ENCODE measurements at places on chromosomes 7 and 10. TPM values are rescaled to one million over a fixed set of nuclear protein-coding genes. Genes with fewer than 3 reads are reported as not detected.

OR6V1 gene
- total RNA-seq = not detected

PRR15 gene
- total RNA-seq = 2.8 TPM

PDGFA gene
- total RNA-seq = 9.6 TPM

DNA sequence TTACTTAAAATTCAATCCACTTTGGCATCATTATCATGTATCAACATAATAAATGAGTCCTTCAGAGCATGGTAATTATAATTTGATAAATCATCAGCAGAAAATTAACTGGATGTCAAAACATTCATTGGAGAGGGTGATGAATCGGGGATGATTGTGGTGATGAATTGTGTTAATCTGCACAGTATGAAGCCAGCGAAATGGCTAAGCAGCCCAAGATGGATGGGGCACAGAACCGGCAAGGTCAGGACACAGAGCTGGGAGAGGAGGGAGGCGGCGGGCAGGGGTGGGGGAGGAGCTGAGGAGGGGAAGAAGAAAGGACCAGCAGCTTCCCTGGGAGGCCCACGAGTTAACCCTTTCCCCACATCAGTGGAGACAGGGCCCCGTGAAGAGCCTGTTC lies 536.1 kb downstream of the LRMDA start:
- DNase-seq = no peak

GRCh38 chr10:7700577-7701125 lies 2.5 kb upstream of the ITIH2 start:
- DNase-seq = no peak

DNA sequence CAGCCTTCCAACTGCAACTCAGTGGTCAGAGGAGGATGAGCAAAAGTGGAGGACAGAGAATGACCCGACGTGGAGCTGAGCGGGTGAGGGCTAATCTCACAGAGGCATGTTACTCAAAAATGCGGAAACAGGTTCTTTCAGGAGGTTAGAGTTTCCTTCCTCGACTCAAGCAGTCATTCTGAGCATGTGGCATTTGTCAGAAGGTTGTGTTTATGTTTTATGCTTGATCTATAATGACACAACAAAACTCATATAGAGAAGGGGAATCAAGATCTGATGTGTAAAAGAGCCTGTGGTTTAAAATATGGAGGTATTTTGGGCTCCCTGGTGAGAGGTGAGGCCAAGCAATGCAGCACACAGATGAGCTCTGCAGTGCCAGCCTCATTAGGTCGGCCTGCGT lies 311.4 kb downstream of the ADARB2 start:
- DNase-seq = no peak

DNA sequence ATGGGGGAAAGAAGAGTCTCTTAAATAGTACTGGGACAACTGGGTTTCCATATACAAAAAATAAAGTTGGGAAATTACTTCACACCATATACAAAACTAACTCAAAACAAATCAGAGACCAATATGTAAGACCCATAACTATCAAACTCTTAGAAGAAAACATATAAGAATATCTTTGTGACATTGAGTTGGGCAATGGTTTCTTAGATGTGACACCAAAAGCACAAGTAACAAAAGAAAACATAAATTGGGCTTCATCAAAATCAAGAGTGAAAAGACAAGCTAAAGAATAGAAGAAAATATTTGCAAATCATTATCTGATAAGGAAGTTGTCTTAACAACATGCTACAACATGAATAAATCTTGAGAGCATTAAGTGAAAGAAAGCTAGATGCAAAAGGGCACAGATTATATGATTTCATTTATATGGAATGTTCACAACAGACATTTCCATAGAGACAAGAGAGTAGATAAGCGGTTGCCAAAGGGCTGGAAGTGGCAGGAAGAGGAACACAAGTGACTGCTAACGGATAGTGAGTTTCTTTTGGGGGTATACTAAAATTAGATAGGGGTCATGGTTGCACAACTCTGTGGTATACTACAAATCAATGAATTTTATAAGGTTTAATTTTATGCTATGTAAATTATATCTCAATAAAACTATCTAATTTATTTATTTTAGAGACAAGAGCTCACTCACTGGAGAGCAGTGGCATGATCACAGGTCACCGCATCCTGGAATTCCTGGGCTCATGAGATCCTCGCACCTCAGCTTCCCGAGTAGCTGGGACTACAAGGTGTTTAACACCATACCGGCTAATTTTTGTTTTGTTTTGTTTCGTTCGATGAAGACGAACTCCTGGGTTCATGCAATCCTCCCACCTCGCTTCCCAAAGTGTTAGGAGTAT lies 35.4 kb downstream of the JMJD1C start:
- DNase-seq = no peak

DNA sequence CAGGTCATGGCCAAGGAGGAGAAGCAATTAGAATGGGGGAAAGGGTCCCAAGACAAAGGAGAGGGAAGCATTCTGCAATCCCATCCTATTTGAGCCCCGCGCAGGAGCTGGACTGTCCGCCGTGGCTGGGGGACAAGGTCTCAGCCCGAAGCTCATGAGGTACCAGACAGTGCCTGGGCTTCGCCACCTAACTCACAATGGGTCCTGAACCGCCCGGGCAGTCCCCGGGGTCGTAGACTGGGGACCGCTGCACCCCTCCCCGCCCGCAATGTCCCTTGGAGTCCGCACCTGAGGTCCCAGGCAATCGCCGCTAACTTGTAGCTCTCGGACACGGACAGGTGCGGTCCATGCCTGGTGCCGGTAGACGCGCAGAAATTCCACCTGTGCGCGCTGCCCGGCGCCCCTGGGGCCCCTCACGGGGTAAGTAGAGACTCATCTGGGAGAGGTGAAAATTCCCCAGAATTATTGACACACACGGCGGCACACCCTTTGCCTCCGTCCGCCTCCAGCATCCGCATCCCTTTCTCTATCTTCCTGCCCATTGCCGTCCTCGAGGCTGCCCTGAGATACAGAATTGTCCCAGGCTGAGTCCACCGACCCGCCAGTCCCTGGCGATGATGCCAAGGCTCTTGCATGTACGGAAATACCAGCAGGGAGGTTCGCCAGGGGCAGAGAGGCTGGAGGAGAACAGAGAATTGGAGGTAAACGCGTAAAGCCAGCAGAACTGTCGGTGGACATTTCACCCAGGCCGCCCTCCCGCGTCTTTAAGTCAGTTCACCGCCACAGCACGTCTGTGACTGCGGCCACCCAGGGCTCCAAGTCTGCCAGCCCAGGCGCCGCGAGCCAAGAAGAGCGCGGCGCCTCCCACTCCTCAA lies 1.8 kb downstream of the CHRM2 start:
- no peak for DNase-seq

Data from omental fat pad (tissue), 4 donors.